ENCODE measurements at places on chromosomes 6 and 20. TPM values are rescaled to one million over a fixed set of nuclear protein-coding genes. Genes with fewer than 3 reads are reported as not detected.

The SLC32A1 gene
- total RNA-seq = not detected

The TULP4 gene
- total RNA-seq = 64.2 TPM

The TXLNB gene
- total RNA-seq = not detected

The RSPO3 gene
- total RNA-seq = not detected

The PRL gene
- not detected for total RNA-seq

The NNAT gene
- total RNA-seq = not detected

The HTR1B gene
- not detected for total RNA-seq

The INSM1 gene
- total RNA-seq = not detected

The ZHX3 gene
- total RNA-seq = 34.1 TPM

The WASF1 gene
- total RNA-seq = 55.7 TPM

The TNFRSF6B gene
- total RNA-seq = 12.3 TPM

The MTG2 gene
- total RNA-seq = 46.9 TPM

The SUMO4 gene
- 1.6 TPM for total RNA-seq

The CYP39A1 gene
- 7.2 TPM for total RNA-seq

GRCh38 chr6:52303178-52303577, 18.6 kb upstream of the MCM3 start:
- no peak for DNase-seq

GRCh38 chr6:161406646-161407045, 132.8 kb upstream of the AGPAT4 start:
- peak; percentile 97 for DNase-seq

GRCh38 chr6:47145212-47145611, 103.1 kb upstream of the ADGRF1 start:
- DNase-seq = no peak

DNA sequence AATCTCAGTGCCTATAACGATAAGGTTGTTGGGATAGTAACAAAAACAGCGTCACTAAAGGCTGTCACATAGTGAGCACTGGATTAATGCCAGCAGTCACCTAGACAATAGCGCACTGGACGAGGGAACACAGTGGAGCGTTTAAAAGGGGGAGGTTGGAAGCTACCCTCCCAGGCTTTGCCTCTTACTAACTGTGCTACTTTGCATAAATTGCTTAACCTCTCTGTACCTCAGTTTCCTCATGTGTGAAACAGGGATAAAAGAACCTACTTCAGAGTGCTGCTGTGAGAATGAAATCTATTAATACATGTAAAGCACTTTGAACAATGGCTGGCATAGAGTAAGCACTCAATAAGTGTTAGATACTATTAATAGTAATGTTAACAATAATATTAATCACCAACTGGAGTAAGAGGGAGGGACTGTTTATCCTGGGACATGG, 10.5 kb downstream of the BCL2L1 start:
- peak; percentile 28 for DNase-seq

DNA sequence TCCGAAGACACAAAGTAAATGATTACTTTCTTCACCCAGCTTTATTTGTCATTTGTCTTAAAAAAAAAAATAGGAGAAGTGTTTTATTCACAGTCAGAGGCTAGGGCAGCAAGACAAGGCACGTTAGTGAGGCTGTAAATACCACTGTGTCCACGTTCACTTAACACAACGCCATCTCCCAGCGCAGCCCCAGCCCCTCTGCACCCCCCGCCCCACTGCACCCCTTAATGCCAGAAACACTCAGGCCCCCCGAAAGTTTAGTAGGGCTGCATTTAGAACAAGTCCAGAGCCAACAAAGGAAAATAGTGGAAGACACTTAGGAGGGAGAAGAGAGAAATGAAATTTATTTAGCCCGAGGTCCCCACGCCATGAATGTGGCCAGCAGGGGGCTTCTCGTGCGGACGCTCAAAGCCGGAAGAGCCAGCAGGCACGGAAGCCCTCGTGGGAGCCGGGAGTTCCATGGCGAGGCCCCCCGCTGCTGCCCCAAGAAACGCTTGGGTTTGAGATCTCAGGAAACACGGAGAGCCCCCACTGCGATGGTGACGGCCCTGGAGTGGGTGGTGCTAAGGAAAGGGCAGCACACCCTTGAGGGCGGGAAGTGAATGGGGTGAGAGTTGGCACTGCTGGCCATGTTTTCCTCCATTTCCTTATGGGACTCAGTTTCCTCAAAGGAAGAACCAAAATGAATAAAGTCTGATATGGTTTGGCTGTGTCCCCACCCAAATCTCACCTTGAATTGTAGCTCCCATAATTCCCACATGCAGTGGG, 50.2 kb downstream of the IYD start:
- peak; percentile 67 for DNase-seq

DNA sequence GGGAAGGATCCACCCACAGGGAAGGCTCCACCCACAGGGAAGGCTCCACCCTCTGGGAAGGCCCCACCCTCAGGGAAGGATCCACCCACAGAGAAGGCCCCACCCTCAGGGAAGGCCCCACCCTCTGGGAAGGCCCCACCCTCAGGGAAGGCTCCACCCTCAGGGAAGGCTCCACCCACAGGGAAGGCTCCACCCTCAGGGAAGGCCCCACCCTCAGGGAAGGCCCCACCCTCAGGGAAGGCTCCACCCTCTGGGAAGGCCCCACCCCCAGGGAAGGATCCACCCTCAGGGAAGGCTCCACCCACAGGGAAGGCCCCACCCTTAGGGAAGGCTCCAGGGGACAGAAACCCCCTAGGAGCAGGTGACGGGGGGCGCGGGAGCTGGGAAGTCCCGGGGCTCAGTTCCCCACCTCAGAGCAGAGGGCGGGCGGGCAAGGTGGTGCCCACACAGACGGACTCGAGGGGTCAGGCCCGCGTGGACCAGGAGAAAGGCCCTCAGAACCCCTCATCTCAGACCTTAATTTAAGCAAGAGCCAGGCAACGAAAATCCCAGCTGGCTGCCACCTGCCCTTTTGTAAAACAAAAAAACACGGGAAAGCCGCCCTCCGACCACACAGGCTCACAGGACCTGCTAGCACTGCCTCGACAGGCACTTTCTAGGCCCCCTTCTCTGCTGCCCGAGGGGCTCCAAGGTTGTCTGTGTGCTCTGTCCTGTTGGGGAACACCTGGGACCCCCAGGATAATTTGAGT, 39.7 kb downstream of the KCNQ2 start:
- no peak for DNase-seq

DNA sequence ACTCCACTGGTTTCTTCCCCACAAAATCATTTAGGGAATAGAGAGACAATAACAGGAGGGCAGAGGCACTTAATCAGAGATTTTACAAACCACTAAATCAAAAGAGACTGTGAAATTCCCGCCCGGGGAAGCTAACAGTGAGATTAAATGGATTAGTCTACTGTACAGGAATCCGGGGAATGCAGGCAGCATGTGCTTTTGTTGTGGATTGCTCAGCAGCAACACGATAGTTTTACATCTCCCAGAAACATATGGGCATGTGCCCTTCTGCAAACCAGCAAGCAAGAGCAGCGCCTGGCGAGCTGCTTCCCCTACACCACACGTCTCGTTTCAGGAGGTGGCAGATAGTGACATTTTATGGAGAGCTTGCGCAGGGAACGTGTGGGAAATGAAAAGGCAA, 382.3 kb downstream of the CD83 start:
- no peak for DNase-seq

DNA sequence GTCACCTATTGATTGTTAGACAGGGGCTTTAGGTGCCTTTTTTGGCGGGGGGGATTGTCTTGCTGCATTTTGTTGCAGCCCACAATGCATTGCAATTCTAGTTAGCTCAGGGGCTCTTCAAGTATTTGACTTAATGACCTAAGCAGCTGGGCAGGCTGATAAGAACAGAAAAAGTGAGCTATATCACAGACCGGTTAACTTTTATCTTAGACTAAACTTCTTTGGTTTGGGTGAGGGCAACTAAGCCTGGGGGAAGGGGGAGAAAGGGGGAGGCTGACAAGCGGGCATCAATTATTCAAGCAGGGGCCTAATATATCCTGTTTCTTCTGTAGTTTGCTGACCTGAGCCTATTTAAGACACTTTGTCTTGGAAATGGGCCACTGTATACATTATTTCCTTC, 66.0 kb upstream of the GPR6 start:
- DNase-seq = no peak

GRCh38 chr6:128208851-128209580, 308.2 kb upstream of the THEMIS start:
- peak; percentile 43 for DNase-seq

GRCh38 chr6:18707714-18708439, 320.7 kb downstream of the RNF144B start:
- DNase-seq = no peak

DNA sequence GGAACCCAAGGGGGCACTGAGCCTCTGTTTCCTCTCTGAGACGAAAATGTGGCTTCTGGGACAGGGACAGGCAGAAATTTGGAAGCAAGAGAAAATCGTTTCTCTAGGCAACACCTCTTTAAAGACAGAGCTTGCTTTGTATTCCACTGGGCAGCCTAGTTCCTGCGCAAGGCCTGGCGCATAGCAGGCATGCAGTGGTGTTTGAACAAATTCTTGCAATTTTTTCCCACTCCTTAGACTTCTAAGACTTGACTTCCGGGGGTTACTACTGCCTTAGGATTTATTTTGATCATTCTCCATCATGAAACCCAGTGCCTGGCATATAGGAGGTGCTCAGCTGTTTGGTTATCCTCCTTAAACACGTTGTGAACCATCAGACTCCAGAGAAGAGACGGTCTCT, 249.0 kb upstream of the KCNG1 start:
- DNase-seq = no peak

GRCh38 chr20:34998331-34998950, 42.8 kb downstream of the MYH7B start:
- no peak for DNase-seq

GRCh38 chr20:51800060-51800871, 2.1 kb downstream of the SALL4 start:
- DNase-seq = peak; percentile 59

- no peak for DNase-seq
Observed at GRCh38 chr6:136945711-136946121, 23.6 kb downstream of the SLC35D3 start.

- no peak for DNase-seq
Observed at GRCh38 chr6:26299286-26300042, 65.5 kb upstream of the BTN3A2 start.

DNA sequence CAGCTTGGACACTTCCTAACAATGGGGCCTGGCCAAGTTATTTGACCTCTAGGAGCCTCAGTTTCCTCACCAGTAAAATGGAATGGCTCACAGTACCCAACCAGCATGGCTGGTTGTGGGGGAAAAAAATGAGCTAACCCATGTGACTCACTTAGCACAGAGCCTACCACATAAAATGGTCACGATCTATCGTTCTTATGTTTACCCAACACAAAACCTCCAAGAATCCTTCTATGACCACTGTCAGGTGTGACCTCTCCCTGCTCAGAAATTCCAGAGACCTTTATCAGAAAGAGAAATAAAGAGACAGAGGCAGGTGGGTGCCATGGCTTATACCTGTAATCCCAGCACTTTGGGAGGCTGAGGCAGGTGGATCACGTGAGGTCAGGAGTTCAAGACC, 39.4 kb downstream of the BPIFB1 start:
- DNase-seq = no peak

GRCh38 chr6:28944412-28944865, 20.7 kb upstream of the TRIM27 start:
- DNase-seq = peak; percentile 78

DNA sequence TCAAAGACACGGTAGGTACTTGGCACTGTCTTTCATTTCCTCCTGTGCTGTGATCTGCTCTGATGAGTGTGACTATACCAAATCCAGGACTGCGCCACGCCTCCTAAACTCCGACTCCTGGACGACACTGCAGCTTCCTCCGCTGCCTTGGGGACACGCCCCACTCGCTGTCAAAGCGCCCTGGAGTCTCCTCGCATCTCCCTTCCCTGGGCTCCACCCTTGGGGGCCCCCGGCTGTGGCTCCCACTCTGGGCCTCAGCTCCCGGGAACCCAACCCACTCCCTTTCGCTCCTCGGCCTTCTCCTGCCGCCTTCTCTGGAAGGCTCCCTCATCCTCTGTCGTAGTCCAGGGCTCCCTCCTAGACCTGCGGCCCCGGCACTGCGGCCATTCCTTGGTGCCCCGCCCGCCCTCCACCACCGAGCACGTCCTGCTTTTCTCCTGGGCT, 61.2 kb downstream of the RSPH3 start:
- DNase-seq = no peak

DNA sequence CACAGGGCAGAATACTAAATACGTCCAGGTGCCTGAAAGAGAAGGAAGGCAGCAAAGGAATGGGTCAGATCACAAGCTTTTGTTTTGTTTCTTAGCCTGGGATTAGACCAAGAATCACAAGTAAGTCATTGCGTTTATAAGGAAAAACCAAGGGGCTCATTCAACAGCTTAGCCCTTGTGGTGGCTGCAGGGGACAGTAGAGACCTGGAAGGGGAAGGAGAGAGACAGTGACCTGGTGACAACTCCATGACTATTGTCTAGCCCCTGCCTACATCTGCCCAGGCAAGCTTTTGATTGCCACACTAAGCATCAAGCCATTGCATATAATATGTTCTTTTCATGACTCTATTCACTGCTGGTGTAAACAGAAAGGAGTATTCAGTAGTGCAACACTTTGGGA, 30.2 kb upstream of the TBC1D7 start:
- DNase-seq = no peak

- DNase-seq = peak; percentile 38
Observed at GRCh38 chr20:51338692-51339440, 203.7 kb downstream of the NFATC2 start.

- peak; percentile 75 for DNase-seq
Observed at GRCh38 chr20:57622579-57623381, 2.6 kb upstream of the ZBP1 start.

GRCh38 chr6:28220257-28221133, 4.6 kb upstream of the ZSCAN9 start:
- no peak for DNase-seq

DNA sequence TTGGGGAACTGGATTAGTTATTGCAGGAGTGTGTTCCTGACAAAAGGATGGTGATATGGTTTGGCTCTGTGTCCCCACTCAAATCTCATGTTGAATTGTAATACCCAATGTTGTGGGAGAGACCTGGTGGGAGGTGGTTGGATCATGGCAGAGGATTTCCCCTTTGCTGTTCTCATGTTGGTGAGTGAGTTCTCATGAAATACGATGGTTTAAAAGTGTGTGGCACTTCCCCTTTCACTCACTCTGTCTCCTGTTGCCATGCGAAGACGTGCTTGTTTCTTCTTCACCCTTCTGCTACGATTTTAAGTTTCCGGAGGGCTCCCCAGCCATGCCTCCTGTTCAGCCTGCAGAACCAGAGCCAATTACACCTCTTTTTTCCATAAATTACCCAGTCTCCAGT, 16.2 kb upstream of the TREM1 start:
- no peak for DNase-seq

DNA sequence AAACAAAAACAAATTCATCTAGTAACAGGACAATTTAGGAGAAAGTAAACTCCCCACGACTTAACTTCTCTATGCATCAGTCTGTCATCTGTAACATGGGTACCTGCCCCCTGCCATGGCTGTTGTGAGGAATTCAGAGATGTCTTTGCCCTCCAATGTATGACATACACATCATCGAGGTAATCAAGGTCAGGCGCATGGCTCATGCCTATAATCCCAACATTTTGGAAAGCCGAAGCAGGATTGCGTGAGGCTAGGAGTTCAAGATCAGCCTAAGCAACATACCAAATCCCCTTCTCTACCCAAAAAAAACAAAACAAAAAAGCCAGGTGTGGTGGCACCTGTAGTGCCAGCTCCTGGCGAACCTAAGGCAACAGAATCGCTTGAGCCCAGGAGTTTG, 9.0 kb downstream of the EEF1A1 start:
- DNase-seq = peak; percentile 12

All from MCF 10A (cell line).